ENCODE measurements at places on chromosomes 7 and 10.

DNA sequence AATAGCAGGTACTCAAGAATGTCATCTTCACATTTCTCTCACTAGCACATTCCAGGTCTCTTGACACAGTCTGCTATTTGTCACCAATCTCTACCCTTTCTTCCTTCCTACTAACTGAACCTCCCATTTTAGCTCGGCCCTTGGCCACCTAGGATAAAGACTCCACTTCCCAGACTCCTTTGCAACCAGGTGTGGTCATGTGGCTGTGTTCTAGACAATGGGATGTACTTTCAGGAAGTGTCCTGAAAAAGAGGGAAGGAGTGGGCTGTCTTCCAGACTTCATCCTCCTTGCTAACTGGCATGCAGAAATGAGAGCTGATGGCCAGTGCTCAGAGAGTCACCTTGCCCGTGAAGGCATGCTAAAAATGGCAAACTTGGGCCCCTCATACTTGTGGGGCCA lies 139.2 kb downstream of the AMPH start:
- DNase-seq, result no peak

- no peak for DNase-seq
These were observed 85.9 kb downstream of the AHR start for GRCh38 chr7:17384400-17384799.

- peak; percentile 47 for DNase-seq
These were observed 39.4 kb upstream of the PHF14 start for GRCh38 chr7:10934292-10934691.

- DNase-seq, result peak; percentile 47
These were observed 33.1 kb downstream of the SMC3 start for GRCh38 chr10:110600487-110601101.

DNA sequence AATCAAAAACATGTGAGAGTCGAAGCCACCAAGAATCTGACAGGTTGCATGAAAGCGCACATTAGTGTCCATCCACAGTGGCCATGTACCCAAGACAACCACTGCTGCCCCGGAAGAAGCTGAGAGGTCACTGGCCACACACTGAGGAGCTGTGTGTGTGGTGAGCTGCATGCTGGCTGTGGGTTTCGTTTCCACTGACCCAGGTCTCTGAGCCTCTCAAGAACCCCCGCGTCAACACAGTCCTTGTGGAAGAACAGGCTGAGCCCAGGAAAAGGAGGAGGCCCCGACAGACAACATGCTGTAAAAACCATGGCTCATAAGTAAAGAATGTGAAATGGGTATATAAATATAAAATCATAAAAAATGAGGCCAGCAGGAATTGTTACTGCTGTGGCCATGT lies 8.2 kb downstream of the VIPR2 start:
- DNase-seq, result no peak

DNA sequence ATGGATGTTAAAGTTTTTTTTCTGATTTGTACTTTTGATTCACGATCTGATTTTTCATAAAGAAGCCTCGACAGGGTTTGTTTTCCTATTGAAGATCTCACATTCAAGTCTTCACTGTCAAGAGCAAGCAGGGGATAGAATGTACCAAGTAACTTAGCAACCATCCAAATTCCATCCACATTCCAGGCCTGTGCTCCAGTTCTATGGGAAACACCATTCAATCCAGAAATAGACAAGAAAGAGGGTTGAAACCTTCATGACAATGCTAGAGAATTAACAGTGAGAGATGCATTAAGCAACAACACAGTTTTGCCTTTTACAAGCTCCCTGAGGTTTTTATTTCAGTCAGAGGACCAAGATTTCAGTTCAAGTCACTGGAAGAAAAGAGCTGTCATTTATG lies 300.2 kb downstream of the NEBL start:
- no peak for DNase-seq

DNA sequence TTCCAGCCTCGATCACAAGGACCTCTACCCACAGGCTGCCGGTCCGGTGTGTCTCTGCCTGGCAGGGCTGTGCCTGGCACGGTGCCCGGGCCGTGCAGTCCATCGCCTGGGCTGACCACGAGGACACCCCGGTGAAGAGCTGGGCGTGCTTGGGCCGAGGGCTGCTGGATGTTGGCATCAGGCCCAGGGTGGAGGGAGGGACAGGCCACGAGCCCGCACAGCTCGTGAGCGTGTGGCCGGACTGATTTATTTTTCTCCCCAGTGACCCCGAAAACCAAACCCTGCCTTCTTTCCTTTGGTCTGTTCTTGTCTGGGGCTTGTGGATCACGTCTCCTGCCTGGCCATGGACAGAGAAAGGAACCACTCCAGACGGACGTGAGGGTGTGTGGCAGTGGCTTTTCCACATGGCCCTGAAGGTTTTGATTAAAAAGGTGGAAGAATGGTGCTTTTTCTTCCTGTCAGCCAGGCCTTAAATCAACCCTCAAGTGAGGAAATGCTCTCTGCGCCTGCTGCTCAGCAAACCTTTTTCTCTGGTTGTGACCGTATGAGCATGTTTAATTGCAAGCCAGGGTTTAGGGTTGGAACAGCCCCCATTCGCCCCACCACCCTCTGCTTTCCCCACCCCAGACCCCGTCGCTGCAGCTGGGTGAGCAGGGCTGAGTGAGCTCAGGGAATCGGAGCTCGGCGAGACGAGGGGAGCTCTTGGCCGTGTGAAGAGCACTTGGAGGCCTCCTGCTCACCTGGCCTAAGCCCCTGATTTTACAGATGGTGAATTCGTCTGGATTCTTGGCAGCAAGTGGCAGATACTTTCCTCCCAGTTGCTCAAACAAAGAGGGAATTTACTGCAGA lies 130.1 kb downstream of the RGS10 start:
- DNase-seq, result no peak

- DNase-seq, result no peak
These were observed 278.6 kb upstream of the HABP2 start for GRCh38 chr10:113274176-113274829.

DNA sequence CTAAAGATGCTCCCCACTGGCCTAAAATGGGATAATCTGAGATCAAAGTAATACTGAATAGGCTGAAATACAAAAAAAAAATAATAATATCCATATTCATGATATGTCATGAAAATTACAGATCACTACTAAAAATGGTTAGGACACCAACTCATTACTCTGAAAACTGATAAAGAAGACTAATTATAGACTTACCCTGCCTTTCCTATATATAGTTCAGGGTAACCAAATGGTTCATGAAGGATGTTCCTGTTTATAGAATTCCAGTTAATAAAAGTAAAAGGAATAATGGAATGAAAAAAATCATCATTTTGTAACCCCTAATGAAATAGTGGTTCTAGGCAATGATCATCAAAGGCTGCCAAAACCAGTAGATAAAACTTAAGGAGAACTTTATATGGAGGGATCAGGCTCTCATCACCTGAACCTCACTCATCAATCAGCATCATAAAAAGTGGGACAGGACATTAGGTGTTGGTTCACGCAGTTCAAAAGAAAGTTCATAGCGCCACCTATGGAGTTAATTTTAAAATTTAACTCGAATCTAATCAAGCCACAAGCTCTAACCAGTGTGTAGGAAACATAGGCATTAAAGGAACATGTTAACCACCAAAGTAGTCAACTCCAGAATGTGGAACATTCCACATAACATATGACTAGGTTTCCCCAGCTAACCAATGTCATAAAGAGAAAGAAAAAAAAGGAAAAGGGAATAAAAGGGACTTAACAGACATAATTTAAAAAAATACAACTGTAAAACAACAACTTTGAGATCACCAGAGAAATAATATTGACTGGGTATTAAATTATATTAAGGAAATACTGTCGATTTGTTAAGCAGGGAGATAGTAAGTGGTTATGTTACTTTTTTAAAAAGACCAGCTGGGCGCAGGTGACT lies 35.7 kb downstream of the P4HA1 start:
- peak; percentile 27 for DNase-seq

- peak; percentile 87 for DNase-seq
These were observed 99.6 kb downstream of the SVIL start for GRCh38 chr10:29535012-29535777.

- no peak for DNase-seq
These were observed 836 bp downstream of the KMT2E start for GRCh38 chr7:105014693-105015389.

DNA sequence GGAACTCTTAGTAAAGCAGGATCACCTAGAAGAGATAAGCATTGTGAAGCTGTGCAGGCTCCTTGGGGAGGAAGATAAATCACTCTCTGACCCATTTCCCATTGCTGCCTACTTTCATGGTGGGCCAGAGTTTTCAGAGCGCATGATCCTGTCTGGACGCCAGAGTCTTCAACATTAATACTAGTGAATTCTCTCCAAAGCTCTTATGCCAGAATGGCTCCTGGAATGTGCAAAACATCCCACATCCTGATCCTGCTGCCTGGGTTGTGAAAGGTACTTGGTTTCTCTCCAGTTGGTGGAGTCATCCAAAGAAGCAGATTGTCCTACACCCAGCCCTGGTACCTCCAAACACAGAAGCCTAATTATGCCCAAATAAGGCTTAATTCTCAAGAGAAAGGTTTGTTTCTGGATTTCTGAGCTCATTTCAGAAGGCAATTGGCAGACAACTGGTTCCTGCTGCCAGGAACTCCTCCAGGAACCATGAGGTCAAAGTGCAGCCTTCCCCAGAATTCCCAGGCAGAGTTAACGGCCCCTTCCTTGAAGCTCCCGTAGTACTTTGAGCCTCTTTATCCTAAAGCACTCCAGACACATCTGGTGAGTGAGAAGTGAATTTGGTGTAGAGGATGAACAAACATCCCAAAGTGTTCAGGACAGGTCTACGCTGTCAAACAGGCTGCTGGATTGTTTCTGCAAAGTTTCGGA lies 495.2 kb downstream of the PLXNA4 start:
- DNase-seq, result peak; percentile 36

DNA sequence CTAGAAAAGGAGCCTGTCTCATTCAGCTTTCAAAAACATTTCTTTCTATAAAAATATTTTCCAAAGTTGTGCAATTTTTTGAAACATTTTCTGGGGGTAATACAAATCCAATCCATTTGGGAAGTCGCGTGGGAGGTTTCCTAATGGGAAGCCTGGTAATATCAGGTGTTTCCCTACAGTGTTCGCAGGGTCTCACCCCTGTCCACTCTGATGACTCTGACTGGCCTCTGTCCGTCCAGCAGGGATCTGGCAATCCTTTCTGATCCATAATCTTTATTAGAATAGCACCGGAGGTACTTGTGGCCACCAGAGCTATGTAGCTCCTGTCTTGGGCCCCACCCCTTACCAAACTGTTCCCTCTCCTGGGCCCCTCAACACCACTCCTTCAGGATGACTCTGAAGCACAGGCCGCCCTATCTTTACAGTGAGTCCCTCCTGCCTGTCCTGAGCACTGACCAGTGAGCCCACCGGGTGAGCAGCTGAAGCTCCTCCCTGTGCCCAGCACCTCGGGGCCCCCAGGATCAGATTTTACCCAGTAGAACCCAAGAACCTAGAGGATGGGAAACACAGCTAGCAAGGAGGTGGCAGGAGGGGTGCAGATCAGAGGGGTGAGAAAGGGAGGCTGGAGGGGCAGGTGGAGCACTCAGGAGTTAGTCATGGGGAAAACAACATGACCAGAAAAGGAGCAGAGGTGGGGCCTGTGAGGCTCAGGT lies 84.8 kb downstream of the PTPRE start:
- no peak for DNase-seq

- DNase-seq, result no peak
These were observed 150.9 kb downstream of the GRID1 start for GRCh38 chr10:86215712-86216111.

DNA sequence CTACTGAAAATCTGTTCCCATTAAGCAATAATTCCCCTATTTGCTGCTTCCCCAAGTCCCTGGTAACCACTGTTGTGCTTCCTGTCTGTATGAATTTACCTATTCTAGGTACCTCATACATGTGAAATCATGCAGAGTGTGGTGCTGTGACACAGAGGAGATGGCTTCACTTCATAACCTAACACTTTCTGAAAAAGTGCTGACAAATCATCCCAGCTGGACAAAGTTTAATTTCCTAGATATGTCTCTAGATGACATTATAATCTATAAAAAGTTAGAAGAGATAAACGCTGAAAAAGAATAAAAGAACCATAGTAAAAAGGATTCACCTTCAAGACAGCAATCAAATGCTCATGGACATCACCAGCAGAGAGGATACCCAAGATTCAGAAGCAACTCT lies 277.9 kb downstream of the SKIDA1 start:
- DNase-seq, result no peak

- DNase-seq, result no peak
These were observed 97.8 kb upstream of the MPP7 start for GRCh38 chr10:28400681-28401080.

- DNase-seq, result no peak
These were observed 60.4 kb downstream of the SORCS1 start for GRCh38 chr10:107104026-107104652.

DNA sequence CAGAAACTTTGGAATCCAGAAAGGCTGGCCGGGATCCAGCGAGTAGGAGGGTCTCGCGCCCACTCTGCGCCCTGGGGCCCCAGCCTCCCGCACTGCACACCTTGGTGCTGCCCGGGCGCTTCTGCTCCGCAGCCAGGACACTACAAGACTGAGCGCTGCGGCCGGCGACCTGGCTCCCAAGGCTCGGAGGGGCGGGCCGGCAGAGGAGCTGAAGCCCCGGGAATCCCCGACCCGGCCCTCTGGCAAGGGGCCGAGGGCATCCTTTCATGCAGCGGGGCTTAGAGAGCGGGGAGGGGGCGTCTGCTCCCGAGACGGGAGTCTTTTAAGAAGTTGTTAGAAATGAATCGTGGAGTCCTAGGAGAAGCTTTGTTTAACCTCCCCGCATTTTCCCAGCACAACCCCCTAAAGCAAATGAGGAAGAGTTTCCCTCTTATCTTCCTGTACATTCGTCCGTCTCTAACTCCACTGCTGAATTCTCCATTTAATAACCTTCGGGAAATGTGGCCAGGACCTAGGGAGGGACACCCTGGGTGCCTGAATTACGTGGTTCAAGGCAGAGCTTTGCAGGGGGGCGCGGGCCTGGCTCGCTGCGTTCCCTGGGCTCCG lies 1.1 kb downstream of the VWC2 start:
- no peak for DNase-seq

DNA sequence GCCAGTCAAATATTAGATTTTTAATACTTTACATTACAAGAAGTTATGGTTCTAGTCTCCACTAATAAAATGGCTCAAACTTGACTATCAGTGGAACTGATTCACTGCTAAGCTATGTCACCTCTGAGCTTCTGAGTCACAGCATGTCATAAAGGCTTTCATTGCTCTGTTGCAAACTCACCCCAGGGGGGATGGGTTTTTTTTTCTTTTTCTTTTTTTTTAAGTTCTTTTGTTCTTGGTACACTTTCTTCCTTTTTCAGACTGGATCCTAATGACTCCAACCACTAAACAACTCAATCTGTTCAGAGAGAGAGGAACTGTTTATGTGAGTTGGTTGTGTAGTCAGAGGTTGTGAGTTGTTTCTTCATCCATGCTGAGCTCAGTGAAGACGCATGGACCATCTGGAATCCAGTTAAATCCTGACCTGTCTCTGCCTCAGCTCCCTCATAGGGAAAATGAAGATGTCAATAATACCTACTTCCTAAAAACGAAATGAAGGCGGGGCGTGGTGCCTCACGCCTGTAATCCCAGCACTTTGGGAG lies 11.0 kb downstream of the MYOF start:
- peak; percentile 96 for DNase-seq

All from HFFc6 (cell line).